ENCODE measurements at places on chromosomes 11 and 22.

GRCh38 chr11:94023856-94024255 is 2.7 kb downstream of the HEPHL1 start:
- no peak for DNase-seq

DNA sequence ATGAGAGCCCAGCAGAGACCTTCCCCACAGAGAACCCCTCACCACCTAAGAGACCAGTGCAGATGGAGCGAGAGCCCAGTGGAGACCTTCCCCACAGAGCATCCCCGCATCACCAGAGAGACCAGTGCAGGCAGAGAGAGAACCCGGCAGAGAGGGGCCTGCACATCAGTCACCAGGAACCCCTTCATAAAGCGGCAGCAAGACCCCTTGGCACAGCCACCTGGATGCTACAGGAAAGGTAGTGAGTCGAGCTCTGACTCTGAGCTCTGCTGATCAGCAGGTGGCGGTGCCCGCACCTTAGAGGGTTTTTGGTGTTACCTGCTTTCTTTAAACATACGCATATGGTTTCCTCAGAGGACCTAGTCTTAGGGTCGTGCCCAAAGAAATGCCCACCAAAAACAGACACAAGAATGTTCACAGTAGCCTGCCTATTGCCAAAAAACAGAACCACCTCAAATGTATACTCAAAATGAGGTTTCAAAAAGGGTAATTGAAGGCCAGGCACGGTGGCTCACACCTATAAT is 678.7 kb downstream of the BRD1 start:
- DNase-seq = no peak

GRCh38 chr11:11170352-11171084 is 182.5 kb downstream of the CSNK2A3 start:
- DNase-seq = no peak

GRCh38 chr11:118106789-118107335 is 20.1 kb upstream of the SMIM35 start:
- DNase-seq = no peak

DNA sequence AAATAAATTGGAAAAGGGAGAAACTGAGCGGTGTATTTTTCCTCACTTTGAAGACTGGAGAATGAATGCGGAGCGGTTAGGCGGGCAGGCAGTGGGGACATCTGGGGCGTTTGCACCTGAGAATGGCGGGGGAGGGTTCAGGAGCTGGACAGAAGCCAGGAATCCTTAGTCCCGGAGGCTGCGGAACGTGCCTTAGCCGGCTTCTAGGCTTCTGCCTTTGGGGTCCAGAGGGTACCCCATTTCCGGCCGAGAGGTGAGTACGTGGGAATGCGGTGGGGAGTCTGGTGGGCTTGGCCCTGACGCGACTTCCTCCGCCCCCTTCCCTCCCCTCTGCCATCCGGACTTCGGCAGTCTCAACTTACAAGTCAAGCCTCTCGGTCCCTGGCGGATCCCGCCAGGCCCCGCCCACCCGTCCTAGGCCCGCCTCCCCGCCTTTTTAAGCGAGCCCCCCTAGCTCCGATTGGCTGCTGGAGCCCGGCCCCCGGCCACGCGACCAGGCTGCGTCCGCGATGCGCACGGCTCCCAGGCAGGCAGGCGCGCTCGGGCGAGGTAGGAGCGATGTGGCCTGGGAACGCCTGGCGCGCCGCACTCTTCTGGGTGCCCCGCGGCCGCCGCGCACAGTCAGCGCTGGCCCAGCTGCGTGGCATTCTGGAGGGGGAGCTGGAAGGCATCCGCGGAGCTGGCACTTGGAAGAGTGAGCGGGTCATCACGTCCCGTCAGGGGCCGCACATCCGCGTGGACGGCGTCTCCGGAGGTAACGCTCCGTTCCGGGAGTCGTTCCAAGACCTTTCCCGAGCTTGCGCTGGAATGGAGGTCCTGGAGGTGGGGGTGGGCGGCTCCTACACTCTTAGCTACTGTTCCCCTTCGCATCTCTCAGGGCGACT is at the start of gene GCAT:
GCAT (plus strand) TSS at position 525 of the 884 bp plus-strand sequence; CDS start at position 559, 34 bp downstream.
- peak; percentile 99 for DNase-seq

DNA sequence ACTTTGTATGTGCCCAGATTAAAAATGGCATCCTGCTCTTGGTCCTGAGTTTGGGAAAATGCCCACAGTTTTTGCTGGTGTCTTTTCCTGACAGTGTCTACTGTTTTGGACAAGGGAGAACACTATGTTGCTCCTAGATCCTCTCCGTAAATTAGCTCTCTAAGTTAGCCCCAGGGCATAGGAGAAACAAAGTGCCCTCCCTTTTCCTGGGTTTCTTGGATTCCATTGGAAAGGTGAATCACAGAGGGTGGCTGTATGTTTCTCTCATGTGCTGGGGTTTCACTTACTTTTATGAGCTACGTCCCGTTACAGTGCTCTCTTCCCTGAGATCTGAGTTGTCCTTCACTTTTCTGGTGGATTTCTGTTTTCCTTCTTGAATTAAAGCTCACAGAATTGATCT is 782.8 kb downstream of the CNTN5 start:
- DNase-seq = no peak

DNA sequence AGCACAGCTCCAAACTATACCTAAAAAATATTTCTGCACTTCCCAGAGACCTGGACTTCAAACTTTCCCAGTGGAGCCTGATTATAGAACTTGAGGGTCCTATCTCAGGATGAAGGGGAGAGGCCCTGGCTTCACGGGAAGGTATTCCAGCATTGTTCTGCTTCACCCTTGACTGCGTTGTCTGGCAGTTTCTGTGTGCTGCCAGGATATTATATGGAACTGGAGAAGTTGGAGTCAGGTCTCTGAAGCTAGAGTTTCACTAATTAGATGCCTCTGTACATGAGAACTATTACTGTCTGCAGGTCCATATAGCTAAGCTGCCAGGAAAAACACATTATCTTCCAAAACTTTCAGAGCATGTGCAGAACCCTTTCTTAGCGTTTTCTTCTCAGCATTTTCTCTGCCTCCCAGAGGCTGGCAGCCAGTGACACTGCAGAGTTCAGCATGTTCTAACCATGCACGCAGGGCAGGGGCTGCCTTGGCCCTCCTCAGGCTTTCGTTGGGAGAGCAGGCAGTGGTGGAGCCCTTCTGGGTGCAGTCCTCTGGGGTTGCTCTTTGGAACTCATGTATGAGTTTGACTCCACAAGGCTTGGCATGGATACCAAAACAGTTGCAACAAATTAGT is 99.3 kb downstream of the CWC15 start:
- no peak for DNase-seq

- no peak for DNase-seq
Measured at GRCh38 chr11:17402486-17402885, 14.0 kb upstream of the KCNJ11 start.

DNA sequence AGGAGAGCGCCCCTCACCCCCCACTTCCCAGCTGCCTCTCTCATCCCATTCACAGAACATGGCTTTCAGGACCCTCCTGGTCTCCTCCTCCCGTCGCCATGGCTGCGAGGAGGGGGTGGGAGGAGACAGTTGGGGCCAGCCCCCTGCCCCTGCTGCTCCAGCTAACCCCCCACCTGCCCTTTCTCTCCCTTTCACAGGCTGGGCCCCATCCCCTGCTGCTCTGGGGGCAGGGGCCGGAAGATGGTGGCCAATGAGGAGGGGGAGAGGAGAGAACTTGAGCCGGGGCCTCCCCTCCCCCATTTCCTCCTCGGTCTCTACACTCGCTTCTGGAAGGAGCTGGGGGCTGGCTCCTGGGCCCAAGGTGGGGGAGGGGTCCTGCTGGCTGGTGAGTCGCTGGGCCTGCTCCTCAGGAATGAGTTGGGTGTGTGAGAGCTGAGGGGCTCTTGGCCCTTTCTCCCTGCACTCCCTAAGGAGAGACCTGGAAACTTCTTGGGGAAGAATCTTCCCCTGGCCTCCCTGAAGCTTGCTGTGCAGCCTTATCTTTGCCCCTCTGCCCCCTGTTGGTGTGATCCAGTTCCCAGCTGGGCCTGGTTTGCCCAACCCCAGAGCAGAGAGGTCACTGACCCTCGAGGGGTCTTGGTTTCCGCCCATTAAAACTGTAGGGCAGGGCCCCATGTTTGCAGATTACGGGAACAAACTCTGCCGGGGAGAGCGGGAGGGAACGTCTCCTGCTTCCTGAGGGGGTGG is 10.2 kb downstream of the YPEL4 start:
- DNase-seq = no peak

DNA sequence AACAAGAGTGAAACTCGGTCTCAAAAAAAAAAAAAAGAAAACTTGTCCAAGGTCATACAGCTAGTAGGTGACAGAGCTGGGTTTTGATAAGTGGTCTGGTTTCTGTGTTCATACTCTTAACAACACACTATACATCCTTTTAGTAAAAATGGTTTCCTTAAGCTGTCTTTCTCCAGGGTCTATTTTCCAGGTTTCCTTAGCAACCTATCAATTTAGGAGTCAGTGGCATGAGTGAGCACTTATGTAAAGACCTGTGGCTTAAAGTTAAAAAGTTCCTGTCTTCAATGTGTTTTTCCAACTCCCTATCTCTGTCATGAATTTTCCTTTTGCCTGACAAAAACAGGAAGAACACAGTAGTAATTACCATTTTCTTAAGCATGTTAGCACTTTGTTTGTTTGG is 480.5 kb downstream of the TMEM135 start:
- DNase-seq = no peak

GRCh38 chr11:73399159-73399590 is 23.0 kb downstream of the RELT start:
- no peak for DNase-seq

- no peak for DNase-seq
Measured at GRCh38 chr11:11555208-11555607, 66.6 kb downstream of the GALNT18 start.

- no peak for DNase-seq
Measured at GRCh38 chr11:95108671-95109551, 19.3 kb downstream of the ENDOD1 start.

DNA sequence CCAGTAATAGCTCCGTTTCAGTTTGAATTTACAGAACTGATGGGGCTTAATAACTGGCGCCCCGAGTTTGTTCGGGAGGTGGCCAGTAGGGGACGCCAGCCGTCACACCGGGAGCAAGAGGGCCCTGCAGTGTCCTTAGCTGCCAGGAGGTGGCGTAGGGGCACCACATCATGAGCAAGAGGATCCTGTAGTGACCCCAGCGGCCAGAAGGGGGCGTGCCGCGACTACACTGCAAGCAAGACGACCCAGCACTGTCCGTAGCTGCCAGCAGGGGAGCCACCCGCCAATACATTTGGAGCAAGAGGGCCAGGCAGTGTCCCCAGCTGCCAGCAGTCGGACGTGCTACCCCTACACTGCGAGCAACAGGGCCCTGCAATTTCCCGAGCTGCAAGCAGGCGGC is 663.7 kb upstream of the B3GAT1 start:
- DNase-seq = no peak

DNA sequence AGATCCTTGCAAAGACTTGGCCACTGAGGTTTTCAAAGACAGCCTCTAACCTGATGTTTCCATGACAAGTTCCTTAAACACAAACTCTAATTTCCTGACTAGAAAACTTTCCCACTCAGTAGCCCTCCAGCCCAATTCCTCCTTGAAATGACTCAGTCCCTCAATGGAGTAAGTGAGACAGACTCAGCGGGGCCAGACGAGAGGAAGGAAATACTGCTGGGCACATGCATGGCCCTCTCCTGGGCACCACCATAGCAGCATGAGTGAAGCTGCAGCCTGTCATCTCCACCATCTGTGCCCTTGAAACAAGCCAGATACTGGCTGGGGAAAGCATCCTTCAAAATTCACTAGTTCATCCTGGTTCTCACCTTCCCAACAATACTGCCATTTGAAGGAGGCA is 76.2 kb upstream of the GDPD4 start:
- no peak for DNase-seq

DNA sequence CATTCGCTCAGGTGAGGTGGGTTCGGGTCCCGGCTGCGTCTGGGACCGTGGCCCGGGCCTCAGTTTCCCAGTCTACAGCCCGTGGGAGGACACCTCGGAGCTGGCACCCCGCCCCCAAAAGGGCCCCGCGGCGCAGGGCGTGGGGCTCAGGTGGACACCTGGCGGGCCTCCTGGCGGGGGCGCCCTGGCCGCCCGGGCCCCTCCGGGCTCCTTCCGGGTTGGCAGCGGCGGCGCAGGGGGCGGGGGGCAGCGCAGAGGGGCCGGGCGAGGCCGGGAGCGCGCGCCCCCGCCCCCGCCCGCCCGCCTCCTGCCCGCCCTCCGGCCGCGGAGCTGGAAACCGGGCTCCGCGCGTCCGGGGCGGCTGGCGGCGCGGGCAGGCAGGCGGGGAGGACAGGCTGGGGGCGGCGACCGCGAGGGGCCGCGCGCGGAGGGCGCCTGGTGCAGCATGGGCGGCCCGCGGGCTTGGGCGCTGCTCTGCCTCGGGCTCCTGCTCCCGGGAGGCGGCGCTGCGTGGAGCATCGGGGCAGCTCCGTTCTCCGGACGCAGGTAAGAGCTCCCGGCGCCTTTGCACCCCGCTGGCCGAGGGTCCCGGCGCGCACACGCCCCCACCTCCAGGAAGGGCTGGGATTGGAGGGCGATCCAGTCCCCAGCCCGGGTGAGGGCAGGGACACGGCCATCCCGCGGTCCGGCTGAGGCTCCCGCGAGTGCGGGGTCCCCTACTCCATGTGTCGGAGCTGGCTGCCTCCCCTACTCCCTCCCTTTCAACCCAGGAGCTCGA is at the start of gene EMID1:
EMID1 (plus strand) TSS at position 303 of the 778 bp plus-strand sequence; CDS start at position 446, 143 bp downstream.
- DNase-seq = no peak

GRCh38 chr11:41982975-41983374 is 523.5 kb upstream of the LRRC4C start:
- DNase-seq = no peak
